ENCODE measurements at places on chromosomes 7 and 10.

DNA sequence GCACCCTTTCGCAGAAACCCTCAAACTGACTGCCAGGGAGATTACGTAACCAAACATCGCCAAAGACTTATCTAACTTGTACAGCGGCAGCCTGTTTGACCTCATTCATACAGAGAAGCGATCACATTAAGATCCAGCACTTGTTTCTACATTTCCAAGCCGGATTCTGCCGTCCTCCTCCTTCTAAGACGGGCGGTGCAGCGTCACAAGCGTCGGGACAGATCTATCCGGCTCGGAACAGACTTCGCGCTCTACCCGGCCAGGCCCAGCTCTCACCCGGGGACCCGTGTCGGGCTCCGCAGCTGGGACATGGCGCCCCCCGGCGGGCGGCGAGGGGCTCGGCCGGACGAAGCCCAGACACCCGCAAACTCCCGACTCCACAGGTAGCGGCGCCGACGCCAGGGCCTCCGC lies 373 bp downstream of the H2AZ2 start:
- peak; percentile 89 for DNase-seq

- no peak for DNase-seq
Measured at GRCh38 chr10:3813986-3814837, 29.2 kb upstream of the KLF6 start.

- DNase-seq, result no peak
Measured at GRCh38 chr10:79073784-79074432, 5.1 kb downstream of the ZMIZ1 start.

GRCh38 chr10:97278491-97278989 lies 13.9 kb downstream of the ARHGAP19 start:
- DNase-seq, result no peak

GRCh38 chr10:111968647-111969046 lies 214.9 kb downstream of the GPAM start:
- no peak for DNase-seq

- peak; percentile 53 for DNase-seq
Measured at GRCh38 chr7:114865564-114865963, 56.3 kb upstream of the MDFIC start.

DNA sequence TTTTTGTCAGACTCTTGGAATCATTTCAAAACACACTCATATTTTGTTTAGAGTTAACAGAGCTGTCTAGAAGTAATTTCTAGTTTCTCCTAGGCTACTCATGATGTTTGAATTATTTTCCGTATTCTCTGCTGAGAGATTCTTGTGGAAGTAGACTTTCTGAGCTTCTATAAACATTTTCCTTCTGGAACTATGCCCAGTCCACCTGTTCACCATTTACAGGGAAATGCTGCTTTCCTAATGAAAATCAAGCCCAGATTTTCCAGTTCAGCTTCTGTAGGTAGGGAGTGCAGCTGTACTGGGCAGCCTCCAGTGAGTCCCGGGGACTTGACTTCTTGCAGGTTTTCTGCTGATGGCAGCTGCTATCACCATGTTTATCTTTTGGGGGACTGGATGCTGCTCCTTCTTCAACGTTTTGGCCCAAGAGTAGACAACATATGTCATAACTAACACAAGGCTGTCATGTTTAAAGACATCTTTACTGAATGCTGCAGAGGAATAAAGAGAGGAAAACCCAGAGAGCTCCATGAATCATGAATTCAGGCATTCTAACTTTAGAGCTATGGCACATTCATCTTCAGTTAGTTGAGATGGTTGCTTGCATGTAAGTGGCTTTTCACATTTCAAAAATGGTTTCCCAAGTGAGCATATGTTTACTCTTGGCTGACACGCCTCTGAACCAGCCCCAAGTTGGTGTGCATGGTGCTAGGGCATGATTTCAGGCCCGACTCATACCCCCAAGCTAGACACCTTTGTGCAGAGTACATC lies 85.6 kb downstream of the SDK1 start:
- DNase-seq, result no peak

- no peak for DNase-seq
Measured at GRCh38 chr7:132656846-132657776, 80.8 kb upstream of the PLXNA4 start.

DNA sequence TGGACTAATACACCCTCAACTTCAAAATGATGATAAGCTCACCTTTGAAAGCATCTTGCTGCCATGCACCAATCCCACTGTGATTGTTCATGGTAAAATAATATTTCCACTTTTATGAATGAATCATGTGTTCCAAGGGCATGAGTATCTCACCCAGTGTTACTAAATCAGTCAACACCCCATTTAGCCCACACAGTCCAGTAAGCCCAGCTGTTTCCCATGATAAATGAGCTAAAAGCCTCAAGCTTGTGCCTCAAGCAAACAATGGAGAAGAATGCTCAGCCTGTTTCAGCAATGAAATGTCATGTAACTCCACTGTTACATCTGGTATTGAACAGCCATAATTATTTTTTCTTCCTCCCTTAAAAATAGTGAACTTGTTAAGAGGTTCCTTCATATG lies 442.5 kb downstream of the XPNPEP1 start:
- DNase-seq, result no peak

GRCh38 chr10:130041451-130042371 lies 68.9 kb downstream of the C10orf143 start:
- DNase-seq, result no peak

DNA sequence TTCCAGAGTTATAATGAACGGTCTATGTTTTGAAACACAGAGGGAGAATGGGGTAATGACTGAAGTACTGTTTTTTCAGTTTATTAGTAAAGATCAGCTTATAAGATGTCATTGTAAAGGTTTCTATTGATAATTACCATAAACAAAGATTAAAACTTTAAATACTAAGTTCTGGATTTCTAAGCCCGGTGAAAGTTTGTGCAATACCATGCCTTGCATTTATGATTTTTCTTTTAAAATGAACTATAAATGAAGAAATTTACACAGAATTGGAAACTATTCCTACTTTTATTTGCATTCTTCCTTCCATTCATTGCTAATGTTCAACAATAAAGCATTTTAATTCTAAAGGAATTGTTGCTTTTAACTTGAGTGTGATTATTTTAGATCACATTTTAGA lies 4.9 kb downstream of the MEOX2 start:
- DNase-seq, result no peak

GRCh38 chr7:28155019-28155660 lies 25.5 kb downstream of the JAZF1 start:
- no peak for DNase-seq

DNA sequence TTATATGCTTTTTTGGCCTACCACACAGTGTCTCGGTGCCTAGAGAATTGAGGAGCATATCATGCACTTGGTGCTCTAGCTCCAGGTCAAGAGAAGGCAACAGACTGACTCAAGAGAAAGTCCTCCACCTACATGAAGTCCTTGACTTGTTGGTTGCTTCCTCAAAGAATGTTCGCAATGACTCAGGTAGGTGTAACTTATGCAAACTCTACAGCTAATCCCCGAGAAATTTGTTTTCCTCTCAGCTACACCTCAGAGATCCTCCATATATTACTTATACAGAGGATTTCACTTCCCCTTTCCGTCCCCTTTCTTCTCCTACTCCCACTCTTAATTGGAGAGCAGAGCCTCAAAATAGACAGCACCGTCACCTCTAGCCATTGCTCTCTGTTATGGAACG lies 1013.1 kb downstream of the KCNMA1 start:
- no peak for DNase-seq

GRCh38 chr10:20795391-20795790 lies 101.7 kb downstream of the NEBL start:
- no peak for DNase-seq

DNA sequence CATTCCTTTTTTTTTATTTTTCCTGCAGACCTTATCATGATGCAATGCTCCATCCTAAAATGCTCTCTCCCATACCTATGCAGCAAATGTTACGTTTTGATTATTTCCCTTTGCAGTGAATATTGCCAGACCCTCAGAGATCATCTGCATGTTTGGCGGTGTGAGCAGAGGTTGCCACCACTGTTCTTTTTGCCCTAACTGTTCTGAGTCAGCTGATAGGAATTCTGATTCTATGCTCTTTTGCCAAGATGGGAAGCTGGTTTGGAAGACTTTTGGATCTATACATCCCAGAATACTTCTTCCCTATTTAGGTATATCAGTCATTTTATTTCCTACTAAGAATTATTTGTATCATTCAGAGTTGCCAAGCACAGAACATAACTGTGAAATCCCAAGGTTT lies 130.5 kb downstream of the KLF6 start:
- DNase-seq, result no peak

DNA sequence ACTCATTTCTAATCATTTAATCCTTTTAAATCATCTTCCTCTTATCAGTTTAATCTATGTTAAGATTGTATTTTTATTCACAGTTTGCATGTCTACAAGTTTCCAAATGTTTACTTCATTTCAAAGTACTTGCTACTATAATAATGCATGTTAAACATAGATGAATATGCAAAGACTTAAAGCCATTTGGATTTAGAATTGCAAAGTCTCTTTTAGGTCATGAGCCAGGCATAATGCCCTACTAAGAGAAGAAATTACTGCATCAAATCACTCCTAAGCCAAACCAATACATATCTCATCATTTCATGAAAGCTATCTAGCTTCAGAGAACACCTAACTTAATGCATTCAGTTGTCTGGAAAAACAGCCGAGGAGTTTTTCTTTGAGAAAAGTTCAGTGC lies 266.1 kb downstream of the PRKG1 start:
- no peak for DNase-seq

DNA sequence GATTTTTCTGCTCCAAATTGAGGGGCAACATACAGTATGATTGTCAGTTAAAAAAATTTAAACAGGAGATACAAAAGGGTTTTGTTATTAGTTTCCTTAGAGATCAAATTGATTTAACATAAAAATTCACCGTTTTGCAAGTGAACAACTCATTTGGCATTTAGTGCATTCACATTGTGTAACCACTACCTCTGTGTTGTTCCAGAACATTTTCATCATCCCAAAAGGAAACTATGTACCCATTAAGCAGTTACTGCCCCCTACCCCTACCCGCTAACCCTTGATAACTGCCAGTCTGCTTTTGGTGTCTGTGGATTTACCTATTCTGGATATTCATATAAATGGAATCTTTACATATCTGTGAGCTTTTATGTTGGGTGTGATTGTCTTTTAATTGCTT lies 3.1 kb downstream of the ZRANB1 start:
- no peak for DNase-seq

DNA sequence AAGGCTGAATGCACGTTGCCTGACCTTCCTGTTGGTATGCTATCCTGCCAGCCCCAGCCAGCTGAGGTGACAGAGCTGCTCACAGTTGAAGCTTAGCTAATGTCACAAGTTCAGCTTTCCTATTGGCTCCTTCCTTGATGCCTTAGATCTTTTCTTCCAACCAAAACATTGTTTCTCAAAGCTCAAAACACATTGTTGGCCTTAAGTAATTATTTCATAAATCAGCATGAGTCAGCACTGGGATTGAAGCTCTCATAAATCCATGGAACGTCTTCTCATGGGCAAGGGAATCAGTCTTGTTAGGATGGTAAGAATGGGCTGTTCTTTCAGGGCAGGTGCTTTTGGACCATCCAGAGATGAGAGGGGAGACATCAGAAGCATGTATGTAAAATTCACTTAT lies 128.1 kb upstream of the SAMD8 start:
- DNase-seq, result no peak

DNA sequence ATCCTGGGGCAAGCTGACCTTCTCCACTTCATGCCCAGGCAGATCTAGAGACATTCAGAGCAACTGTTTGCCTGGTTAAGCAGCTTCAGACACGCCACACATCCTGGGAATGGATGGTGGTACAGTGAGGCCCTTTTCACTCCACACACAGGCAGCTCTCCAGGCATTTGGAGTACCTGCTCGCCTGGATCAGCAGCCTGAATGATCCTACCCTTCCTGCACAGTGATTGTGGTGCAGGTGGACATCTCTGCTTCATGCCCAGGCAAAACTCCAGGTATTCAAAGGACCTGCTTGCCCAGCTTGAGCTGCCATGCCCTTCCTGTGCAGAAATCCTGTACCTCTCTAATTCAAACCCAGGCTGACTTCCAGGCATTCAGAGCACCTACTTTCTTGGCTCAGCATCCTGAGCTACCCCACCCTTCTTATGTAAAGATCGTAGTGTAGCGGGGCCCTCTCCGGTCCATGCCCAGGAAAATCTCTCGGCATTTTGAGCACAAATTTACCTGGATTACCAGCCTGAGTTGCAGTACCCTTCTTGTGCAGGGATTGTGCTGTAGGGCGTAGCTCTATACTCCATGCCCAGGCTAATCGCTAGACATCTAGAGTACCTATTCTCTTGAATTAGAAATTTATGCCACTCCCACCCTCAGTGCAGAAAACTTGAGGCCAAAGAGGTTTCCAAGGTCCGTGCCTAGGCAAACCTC lies 972.8 kb downstream of the ANKRD7 start:
- DNase-seq, result no peak

- DNase-seq, result no peak
Measured at GRCh38 chr10:56782503-56782902, 421.4 kb upstream of the ZWINT start.

GRCh38 chr7:33062023-33062781 lies at the start of gene NT5C3A:
Gene NT5C3A, minus strand, starts transcription at chr7:33062776. Its CDS starts 71 bp downstream, at chr7:33062705.
- no peak for DNase-seq

- DNase-seq, result no peak
Measured at GRCh38 chr10:131159771-131160170, 151.8 kb downstream of the TCERG1L start.

- no peak for DNase-seq
Measured at GRCh38 chr10:48554656-48555055, 50.2 kb downstream of the ARHGAP22 start.

DNA sequence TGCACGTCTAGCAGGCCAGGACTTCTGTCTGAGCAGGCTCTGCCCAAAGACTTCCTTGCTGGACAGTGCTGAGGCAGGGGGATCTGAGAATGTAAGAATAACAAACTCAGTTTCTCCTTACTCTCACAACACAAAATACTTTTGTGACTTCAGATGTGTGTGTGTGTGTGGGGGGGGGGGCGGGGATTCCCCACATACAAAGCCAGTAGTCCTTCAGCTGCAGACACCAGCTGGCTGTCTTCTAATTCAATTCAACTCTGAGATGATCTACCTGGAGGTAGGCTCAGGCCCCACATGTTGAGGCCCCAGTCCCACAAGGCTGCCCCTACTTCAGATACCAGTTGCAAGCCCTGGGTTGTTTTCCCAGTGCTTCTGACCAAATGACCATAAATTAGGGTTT lies 4.7 kb upstream of the CXCL12 start:
- DNase-seq, result no peak

GRCh38 chr7:86863452-86863851 lies 196.0 kb downstream of the ELAPOR2 start:
- DNase-seq, result no peak

DNA sequence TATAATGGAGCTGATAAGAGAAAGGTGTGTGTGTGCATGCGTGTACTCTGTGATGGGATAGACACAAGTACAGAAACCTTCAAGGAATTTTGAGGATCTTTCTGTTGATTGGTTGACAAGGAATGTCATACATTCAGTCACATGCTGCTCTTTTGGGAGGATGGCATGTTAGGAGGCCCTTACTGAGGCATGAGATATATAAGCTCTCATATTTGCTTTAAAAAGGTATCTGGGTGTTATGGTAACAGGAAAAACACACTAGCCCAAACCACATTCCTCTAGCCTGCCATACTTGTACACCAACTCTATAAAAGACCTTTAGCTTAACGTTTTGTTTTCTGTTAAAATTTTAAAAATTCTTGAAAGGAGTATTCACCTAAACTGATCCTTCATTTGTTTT lies 72.5 kb upstream of the EGFR start:
- no peak for DNase-seq

Data from CD4-positive, alpha-beta T cell treated with Interferon gamma for 1 hour (primary cell).